ENCODE measurements at places on chromosomes 1 and 21.

DNA sequence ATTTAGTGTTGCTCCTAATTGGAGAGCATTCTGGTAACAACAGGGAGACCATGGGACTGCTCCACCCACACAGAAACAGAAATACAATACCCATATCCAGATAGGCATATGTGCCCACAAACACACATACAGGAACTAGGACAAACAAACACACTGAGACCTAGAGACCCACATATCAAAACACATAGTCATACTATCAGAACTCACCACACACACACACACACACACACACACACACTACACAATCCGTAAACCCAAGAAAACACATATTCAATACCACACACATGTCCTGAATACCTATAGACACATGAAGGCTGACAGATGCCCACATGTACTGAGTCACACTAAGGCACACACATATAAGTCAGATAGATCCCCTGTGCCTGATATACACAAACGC is 3.5 kb upstream of the NFASC start:
- no peak for DNase-seq

- DNase-seq, result no peak
These were observed 44.8 kb downstream of the PCNT start for GRCh38 chr21:46368533-46369285.

DNA sequence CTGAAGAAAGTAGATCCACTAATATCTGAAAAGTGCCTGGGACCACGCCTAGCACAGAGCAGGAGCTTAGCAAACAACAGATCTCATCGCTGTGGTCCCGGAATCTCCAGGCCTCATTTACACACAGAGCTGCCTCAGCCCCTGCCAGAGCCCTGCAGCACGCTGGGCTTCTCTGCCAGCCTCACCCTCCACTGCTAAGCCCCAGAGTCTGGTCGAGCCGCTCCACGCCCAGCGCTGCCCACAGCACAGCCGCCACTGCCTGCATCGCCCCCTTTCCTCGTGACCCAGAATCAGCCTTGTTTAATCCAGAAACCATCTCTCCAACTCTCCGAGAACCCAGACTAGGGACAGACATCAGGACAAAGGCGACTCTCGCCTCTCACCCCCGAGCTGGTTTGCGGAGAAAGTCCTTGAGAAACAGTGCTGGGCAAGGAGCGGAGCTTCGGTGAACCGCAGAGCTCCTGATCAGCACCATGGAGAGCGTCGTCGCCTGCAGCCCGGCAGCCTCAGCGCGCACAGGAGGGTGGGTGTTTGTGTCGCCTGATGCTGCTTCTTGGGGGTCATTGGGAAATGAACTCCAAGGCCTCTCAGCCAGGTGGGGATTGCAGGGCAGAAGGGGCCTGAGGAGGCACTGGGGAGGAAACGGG is 145.1 kb downstream of the NPHP4 start:
- DNase-seq, result no peak

DNA sequence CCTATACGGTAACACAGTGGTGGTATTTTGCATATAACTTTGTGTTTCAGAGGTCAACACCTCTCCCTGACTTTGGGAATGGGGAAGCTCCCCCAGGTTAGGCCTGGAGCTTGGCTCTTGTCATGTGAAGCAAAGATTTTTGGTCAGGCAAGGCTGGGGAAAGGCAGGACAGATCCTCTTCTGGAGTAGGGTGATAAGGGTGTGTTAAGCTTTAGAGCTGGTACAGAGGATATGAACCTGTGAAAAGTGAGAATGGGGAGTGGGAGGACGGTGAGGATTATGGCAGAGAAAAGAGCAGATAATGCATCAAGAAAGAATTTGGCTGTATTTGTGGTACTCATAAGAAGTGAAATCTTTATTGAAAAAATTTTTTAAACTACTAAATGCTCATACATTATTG is 2.3 kb downstream of the RPF1 start:
- DNase-seq, result no peak

GRCh38 chr1:60185684-60186083 is 112.1 kb upstream of the C1orf87 start:
- no peak for DNase-seq

DNA sequence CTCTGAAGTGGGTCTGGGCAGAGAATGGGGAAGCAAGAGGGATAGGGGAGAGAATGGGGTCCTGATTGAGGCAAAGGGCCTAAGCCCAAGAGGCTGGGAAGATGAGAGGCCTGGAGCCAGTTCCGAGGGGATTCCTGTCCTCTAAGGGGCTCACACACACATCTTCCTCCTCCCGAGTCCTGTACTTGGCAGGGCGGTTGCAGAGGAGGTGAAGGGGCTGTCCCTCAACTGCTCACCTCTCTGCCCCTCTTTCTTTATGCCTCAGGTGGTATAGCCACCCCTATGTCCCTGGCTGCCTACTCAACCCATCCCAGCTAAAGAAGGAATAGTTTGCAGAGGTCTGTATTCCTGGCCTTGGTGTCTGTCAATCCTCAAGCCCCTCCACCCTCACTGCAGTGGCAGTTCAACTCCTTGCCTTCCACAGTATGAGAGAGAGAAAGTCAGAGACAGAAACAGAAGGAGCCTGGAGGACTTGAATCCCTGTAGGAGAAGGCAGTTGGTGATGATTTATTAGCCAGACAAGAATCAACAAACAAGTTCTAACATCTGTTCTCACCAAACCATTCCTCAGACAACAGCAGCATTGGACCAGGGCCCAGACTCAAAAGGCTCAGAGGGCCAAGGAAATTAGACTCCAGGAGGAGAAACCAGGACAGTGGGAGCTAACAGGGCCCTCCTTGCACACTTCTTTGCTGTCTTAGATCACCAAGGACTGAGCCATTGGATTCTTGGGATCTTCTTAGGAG is 10.7 kb downstream of the SH2D2A start:
- no peak for DNase-seq

DNA sequence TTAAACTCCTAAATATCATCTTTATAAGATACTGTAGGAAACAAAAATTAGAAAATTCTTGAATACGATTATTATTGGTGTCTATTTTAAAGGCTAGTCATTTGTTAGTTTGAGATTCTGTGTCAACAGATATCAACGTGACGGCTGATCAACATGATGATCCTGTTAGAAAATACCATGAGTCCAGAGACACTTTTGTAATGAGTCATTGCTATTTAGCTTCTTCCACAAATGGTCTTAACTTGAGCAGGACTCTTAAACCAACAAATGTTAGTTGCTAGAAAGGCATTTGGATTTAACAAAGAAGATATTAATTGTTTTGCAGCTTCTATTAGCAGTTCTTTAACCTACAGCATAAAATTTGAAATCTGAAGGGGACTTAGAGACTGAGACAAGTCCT is 131.2 kb downstream of the TGFB2 start:
- no peak for DNase-seq

DNA sequence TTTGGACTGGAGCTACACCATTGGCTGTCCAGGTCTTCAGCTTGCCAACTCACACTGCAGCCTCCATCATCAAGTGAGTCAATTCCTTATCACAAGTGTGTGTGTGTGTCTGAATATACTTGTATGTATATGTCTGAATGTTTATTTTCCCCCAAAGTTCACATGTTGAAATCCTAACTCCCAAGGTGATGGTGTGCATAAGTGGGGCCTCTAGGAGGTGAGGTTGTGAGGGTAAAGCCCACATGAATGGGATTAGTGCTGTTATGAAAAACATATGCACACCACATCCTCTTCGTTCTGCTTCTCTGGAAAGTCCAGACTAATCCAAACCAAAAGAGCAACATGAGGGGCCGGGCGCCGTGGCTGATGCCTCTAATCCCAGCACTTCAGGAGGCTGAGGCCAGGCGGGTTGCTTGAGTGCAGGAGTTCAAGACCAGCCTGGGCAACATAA is 48.7 kb upstream of the LBR start:
- no peak for DNase-seq

DNA sequence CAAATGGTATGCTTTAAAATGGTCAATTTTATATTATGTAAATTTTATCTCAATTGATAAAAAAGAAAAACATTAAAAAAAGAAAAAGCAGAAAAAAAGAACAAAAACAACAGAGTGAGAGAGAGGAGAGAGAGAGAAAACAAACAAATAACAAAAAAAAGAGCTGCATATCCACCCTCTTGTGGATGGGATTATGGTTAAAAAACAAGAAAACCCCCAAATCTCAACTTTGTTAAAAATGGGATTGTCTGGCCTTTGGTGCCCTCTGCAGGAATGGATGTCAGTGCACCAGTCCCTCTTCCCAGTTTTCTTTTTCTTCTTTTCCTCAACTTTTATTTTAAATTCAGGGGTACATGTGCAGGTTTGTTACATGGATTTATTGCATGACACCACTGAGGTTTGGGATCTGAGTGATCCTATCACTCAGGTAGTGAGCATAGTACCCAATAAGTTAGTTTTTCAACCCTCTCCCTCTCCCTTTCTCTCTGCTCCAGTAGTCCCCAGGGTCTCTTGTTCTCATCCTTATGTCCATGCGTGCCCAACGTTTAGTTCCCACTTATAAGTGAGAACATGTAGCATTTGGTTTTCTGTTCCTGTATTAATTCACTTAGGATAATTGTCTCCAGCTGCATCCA is 28.1 kb downstream of the RNF187 start:
- peak; percentile 31 for DNase-seq

GRCh38 chr1:243254927-243255790 is at the start of gene CEP170:
TSS of gene CEP170 (minus strand) at chr1:243255281. CDS start at chr1:243225280, 30,001 bp downstream.
- DNase-seq, result peak; percentile 90

- no peak for DNase-seq
These were observed 55.8 kb downstream of the DOP1B start for GRCh38 chr21:36212513-36212780.

Measured in CD4-positive, alpha-beta T cell treated with Interferon alpha-2 for 1 hour (primary cell).